ENCODE measurements at places on chromosomes 3 and 15.
A peak's percentile ranks its signal among the peaks of the same experiment; 100 is the strongest.

DNA sequence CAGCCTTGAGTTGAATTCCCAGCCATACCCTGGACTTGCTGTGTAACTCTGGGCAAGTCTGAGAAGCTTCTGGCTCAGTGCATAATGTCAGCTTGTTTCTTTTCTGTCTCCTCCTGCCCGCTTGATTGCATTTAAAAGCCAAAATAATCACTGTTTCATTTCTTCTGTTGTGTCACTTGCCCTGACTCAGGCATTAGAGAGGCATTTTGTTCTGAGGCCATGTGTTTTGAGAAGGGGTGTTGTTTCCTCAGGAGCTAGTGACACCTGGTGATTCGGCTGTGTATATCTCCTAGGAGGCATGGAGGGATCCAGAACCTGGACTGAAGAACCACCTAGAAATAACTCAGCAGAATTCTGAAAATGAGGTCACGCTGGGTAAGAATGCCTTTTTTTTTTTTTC, 16.0 kb downstream of the WDR73 start:
- DNase-seq, result peak; percentile 46

- peak; percentile 27 for DNase-seq
Observed at GRCh38 chr3:20930034-20930433, 744.0 kb upstream of the SGO1 start.

DNA sequence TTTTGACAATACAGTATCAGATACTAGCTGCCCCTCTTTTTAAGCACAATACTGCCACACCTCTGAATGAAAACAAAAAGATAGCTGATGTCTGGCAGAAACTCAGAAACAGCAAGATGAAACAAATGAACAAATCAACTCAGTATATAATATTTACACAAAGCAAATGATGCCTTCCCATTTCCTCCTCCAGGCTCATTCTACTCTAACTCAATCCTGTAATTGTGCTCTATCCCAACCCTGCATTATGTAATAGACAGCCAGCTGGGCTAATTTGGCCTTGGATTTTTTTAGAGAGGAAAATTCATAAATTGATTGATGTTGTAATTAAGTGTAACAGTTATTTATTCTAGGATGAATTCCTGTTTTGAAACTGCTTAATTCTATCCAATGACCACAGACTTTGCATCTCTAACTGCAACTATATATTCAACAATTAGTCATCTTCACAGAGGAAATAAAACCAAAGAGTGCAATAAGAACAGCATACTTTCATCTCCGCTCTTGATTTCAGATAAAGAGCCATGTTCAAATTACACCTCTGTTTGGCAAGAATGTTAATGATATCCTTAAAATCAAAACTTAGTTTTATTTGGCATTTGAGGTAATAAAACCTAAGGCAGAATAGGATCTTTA, 6.1 kb downstream of the ATG3 start:
- DNase-seq, result no peak

DNA sequence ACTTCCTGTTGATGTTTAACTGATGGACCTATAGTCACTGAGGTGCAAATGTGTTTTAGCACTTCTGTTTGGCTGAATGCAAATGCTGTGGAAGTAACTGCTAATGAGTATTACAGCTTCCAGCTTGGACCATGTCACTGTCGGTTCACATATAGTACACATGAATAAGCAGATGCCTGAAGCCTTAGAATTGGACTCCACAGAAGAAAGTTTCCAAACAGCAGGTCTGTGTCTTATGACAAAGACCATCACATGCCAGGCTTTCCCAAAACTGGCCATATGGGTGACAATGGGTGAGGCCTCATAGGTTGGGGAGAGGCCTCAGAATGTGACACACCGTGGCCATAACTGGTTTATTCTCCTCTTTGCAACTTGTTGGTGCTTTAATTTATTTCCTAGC, 241.8 kb downstream of the WNT5A start:
- no peak for DNase-seq

GRCh38 chr15:92118936-92119325, 265.4 kb downstream of the SLCO3A1 start:
- DNase-seq, result no peak

GRCh38 chr3:53544357-53544756, 49.9 kb downstream of the CACNA1D start:
- DNase-seq, result no peak

GRCh38 chr3:77304700-77305021, 264.8 kb downstream of the ROBO2 start:
- no peak for DNase-seq

DNA sequence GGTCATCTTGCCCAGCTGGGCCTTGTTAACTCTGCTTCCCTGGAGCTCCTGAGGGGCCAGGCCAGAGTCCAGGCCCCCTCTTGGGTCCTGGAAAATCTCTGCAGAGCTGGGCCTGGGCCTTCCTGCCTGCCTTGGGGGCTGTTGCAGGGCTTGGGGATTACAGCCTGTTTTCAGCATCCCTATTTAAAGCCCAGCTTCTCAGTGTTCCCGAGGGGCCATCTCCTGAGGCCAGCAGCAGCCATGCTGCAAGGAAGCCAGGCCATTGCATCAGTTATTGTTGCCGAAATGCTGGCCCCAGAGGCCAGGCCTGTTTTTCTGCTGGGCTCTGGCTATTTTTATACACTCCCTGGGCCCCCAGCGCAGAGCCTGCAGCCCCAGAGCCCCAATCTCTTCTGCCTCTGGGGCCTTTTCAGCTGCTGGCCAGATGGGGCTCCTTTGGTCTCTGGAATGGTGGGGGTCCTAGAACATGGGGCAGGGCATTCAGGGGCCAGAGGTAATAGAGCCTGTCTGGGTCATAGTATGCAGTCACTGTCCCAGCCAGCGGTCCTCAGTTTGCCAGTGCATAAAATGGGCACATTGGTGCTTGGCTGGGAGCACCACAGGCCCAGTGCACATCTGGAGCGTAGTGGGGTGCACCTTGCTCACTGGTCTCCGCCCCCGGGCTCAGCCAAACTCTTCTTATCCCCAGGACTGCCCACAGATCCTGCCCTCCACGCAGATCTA, 28.5 kb downstream of the PLXNA1 start:
- DNase-seq, result no peak

DNA sequence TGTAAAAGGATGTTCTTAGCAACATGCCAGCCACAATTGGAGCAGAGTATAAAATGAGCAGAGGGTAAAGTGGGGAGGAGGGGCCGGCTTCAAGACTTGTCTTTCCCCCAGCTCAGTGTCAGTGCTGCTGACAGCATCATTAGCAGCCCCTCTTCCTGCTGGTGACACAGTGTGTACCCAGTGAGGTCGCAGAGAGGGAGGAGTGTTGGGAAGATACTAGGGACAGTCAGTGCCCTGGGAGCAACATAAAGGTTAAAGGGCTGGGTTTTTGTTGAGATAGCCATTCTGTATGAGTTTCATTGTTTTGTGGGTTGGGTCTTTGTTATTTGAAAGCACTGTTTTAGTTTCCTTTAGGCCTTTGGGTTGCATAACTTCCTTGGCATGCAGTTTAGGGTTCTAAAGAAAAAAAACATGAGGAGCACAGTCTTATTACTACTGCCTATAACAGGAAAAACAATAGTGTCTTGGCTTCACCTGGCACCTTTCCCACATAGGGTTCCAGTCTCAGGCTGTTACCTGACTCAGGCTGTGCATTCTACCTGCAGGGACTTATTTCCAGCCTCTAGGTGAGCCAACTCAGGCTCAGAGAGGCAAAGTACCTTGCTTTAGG, 94.1 kb upstream of the SKOR1 start:
- DNase-seq, result no peak

DNA sequence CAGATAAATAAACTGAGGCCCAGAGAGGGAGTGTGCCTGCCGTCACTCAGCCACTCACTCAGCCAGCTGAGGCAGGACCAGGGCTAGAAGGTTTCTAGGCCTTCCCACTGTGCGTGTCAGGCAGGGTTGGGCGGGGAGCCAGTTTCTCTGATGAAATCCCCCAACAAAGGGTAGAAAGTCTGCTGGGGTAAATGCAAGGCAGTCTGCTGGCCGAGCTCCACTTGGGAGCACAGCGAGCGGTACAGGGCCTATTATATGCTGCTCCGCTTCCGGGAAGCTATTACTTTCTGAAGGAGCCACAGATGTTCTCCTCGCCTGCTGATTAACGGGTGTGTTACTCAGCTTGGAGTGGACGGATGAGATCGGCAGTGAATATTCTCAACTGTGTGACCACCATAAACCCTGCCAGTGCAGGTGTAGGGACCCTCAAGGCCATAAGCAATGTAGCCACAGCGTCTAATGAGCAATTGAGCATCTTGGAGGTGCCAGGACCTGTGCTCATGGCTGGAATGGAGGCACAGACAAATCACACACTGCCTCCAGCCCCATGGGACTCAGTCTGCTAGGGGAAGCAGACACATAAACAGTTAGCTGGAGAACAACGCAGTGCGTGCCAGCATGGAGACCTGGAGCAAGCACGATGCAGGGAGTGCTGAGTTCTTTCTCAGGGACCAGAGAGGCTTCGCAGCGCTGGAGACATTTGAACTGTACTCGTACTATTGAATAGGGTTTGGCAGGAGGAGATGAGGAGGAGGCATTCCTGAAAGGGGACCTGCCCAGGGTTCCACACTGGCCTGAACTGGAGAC, 42.1 kb downstream of the CORO2B start:
- DNase-seq, result peak; percentile 88

All from stomach (tissue), 19 donors.